ENCODE measurements at places on chromosomes 2 and 18. TPM values are rescaled to one million over a fixed set of nuclear protein-coding genes. Genes with fewer than 3 reads are reported as not detected.

- H3K27ac ChIP-seq = no peak overlapping the region
- H3K4me3 ChIP-seq = no peak overlapping the region
- H3K4me1 ChIP-seq = no peaks in the 10 kb centered on the region
- H3K36me3 ChIP-seq = no peaks in the 10 kb centered on the region
- DNase-seq = no peak
Measured at GRCh38 chr2:83817511-83817910, 641.6 kb downstream of the SUCLG1 start.

GRCh38 chr18:75496151-75496550 is 68.6 kb upstream of the SMIM21 start:
- H3K4me1 ChIP-seq = peaks cover 63% of the 10 kb centered on the region
- no peaks in the 10 kb centered on the region for H3K36me3 ChIP-seq
- H3K27ac ChIP-seq = no peak overlapping the region
- DNase-seq = no peak
- H3K4me3 ChIP-seq = no peak overlapping the region

- no peak overlapping the region for H3K27ac ChIP-seq
- DNase-seq = no peak
- no peaks in the 10 kb centered on the region for H3K27me3 ChIP-seq
- H3K36me3 ChIP-seq = no peaks in the 10 kb centered on the region
- no peaks in the 10 kb centered on the region for H3K4me1 ChIP-seq
Measured at GRCh38 chr2:29940706-29941105, 19.3 kb upstream of the ALK start.

- H3K27me3 ChIP-seq = no peaks in the 10 kb centered on the region
- no peak overlapping the region for H3K4me3 ChIP-seq
- peaks cover 8% of the 10 kb centered on the region for H3K36me3 ChIP-seq
- peaks cover 33% of the 10 kb centered on the region for H3K4me1 ChIP-seq
- DNase-seq = no peak
- H3K27ac ChIP-seq = peak overlapping the region; percentile 89
Measured at GRCh38 chr2:69299772-69300516, 87.1 kb downstream of the GFPT1 start.

GRCh38 chr2:223494496-223494895 is 107.7 kb downstream of the SCG2 start:
- H3K36me3 ChIP-seq = peaks cover 19% of the 10 kb centered on the region
- H3K4me3 ChIP-seq = no peak overlapping the region
- H3K27me3 ChIP-seq = no peaks in the 10 kb centered on the region
- no peak for DNase-seq
- H3K27ac ChIP-seq = no peak overlapping the region

GRCh38 chr2:217610401-217610814 is 392.4 kb downstream of the TNS1 start:
- no peak overlapping the region for H3K4me3 ChIP-seq
- no peak for DNase-seq
- H3K36me3 ChIP-seq = no peaks in the 10 kb centered on the region

DNA sequence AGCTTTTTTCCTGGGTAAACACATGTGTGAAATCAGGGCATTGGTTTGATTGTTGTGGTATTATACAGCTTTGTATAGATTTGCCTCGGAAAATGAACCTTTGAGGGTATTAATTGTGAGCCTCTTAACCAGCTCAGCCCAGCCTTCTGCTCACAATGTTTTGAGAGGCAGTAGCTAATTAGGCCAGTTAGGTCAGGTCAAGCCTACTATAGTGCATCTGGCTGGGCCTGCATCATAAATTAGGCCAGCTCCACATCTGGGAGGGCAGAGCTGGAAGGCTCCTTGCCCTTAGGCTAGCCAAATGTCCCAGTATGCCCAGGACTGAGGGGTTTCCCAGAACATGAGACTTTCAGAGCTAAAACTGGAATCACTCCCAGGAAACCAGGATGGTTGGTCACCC is 43.0 kb downstream of the LRATD1 start:
- no peaks in the 10 kb centered on the region for H3K27me3 ChIP-seq
- no peaks in the 10 kb centered on the region for H3K4me1 ChIP-seq
- H3K27ac ChIP-seq = no peak overlapping the region
- no peaks in the 10 kb centered on the region for H3K36me3 ChIP-seq
- no peak overlapping the region for H3K4me3 ChIP-seq
- DNase-seq = no peak

DNA sequence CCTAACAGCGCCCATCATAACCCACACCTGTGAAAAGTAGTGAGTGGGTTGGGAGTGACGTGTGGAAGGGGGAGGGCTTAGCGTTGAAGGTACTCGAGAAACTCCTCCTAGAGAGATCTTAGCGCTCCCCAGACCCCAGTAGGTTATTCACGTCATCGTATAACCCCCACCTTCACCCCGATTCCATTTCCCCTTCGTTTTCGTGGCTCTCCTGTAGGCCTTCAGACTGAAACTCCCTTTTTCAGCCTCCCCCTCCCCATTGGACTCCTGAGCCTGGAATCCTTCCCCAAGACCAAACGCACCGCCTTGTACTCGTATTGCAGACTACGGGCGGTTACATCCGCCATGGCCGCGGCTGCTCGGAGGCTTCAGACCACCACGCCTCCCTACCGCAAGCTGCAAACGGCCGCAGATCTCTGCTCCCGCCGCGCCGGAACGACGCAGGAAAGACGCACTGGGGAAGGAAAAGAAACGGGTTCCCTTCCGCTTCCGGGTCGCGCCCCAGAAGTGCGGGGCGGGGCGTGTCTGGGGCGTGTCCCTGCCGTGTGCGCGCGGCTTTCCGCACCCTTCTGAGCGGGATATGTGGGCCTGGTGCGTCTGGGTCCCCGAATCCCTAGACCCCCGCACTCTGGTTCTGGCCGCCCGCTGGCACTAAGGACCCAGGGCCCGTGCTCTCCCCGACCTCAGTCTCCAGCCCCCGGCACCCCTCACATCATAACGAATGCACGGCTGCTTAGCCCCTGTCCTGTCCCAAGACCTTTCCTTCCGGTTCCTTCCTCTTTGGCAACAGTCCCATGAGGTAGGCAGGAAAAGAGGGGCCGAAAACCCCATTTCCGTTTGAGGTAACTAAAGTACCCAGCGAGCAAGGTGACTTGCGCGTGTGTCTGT is at the start of gene SNRNP200:
SNRNP200 (minus strand) TSS at position 456 of the 888 bp plus-strand sequence; CDS start at position 347, 109 bp downstream.
- peaks cover 1% of the 10 kb centered on the region for H3K27me3 ChIP-seq
- peak; percentile 74 for DNase-seq
- peak within 1 kb of the TSS; percentile 100 for H3K4me3 ChIP-seq

GRCh38 chr2:72037261-72037666 is 110.4 kb downstream of the CYP26B1 start:
- no peaks in the 10 kb centered on the region for H3K36me3 ChIP-seq
- H3K27ac ChIP-seq = no peak overlapping the region
- DNase-seq = no peak

GRCh38 chr2:181178823-181179412 is 198.5 kb downstream of the UBE2E3 start:
- no peaks in the 10 kb centered on the region for H3K36me3 ChIP-seq
- peaks cover 19% of the 10 kb centered on the region for H3K4me1 ChIP-seq
- no peaks in the 10 kb centered on the region for H3K27me3 ChIP-seq
- no peak overlapping the region for H3K4me3 ChIP-seq
- no peak overlapping the region for H3K27ac ChIP-seq

GRCh38 chr2:10498525-10499274 is 50.6 kb upstream of the ODC1 start:
- no peak overlapping the region for H3K27ac ChIP-seq
- no peak for DNase-seq
- no peaks in the 10 kb centered on the region for H3K36me3 ChIP-seq
- H3K4me1 ChIP-seq = peaks cover 28% of the 10 kb centered on the region
- H3K4me3 ChIP-seq = no peak overlapping the region

GRCh38 chr2:70919672-70920366 is 15.9 kb upstream of the ATP6V1B1 start:
- no peak overlapping the region for H3K4me3 ChIP-seq
- H3K36me3 ChIP-seq = no peaks in the 10 kb centered on the region
- peaks cover 2% of the 10 kb centered on the region for H3K27me3 ChIP-seq
- DNase-seq = peak; percentile 68
- no peak overlapping the region for H3K27ac ChIP-seq

DNA sequence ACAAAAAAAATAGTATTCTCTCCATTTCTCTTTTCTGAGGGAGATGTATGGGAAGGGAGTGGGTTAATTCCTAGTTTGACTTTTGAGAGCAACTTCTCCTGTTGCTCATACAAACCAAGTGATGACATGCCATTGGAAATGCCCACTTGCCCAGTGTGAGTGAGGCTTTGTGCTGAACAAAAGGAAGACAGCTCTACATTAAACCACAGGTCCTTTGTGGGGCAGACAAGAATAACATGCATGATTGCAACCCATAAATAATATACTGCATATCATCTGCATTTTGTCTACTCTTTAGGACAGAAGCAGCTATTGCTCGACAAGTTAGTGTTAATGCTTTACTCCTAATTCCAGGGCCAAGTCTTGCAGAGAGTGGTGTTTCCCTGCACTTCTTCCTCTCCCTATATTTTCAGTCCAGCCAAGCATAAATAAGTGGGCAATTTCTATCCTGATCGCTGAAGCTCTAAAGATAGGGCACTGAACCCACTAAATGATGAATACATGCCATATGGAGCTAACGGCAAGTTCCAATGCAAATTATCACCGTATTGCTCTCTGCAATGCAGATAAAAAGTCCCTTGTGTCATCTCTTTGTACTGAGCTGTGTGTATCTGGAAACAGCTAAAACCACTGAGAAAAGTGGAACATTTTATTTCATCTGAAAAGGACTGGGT is 19.4 kb upstream of the EHBP1 start:
- no peak for DNase-seq
- H3K4me1 ChIP-seq = peaks cover 41% of the 10 kb centered on the region
- H3K36me3 ChIP-seq = no peaks in the 10 kb centered on the region

DNA sequence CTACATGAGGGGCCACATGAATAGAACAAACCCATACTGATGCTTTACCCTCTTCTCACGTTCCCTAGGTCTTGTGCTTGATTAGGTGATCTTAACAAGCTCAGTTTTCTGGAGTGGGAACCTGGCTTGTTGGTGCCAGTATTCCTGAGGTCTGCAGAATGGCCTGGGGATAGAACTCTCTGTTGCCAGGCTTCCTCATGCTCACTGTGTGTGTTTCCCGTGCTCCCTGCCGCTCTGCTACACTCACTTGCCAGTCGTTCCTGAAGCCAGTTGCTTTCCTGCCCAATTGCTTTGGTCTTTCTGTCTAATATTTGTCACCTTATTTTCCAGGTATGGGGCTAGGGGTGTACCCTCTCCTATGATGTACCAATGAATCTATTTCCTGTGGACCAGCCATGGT is 2111.5 kb upstream of the PIK3C3 start:
- no peak overlapping the region for H3K4me3 ChIP-seq
- H3K27ac ChIP-seq = no peak overlapping the region
- H3K27me3 ChIP-seq = peaks cover 4% of the 10 kb centered on the region

- peaks cover 27% of the 10 kb centered on the region for H3K4me1 ChIP-seq
- no peak overlapping the region for H3K27ac ChIP-seq
- no peak overlapping the region for H3K4me3 ChIP-seq
- DNase-seq = peak; percentile 18
- H3K27me3 ChIP-seq = no peaks in the 10 kb centered on the region
Measured at GRCh38 chr18:63339920-63340484, 20.4 kb upstream of the BCL2 start.

- no peak for DNase-seq
- no peak overlapping the region for H3K27ac ChIP-seq
- H3K4me1 ChIP-seq = no peaks in the 10 kb centered on the region
- H3K27me3 ChIP-seq = no peaks in the 10 kb centered on the region
Measured at GRCh38 chr18:66548747-66549146, 55.1 kb downstream of the CDH19 start.

Gene TGFA
- total RNA-seq = 0.14 TPM

Gene ALKAL2
- not detected for total RNA-seq

Gene CDK5R2
- total RNA-seq = 0.18 TPM

Gene CCT7
- 492 TPM for total RNA-seq

Gene VWA3B
- total RNA-seq = not detected

Gene ITGA4
- 31.1 TPM for total RNA-seq

Gene COL4A4
- not detected for total RNA-seq

Gene MC2R
- total RNA-seq = not detected

Gene LHCGR
- not detected for total RNA-seq

Gene MATN3
- total RNA-seq = 0.69 TPM

Gene ICOS
- total RNA-seq = not detected

Gene RAPH1
- total RNA-seq = 47.7 TPM

Gene SERPINB10
- total RNA-seq = 1.4 TPM

Gene PCARE
- total RNA-seq = not detected

Gene MYOM1
- total RNA-seq = not detected
